ENCODE measurements at places on chromosomes 1 and 21. TPM values are rescaled to one million over a fixed set of nuclear protein-coding genes. Genes with fewer than 3 reads are reported as not detected.
A peak's percentile ranks its signal among the peaks of the same experiment; 100 is the strongest.

The CD48 gene
- 272 TPM for total RNA-seq

The NR5A2 gene
- not detected for total RNA-seq

The LCE1E gene
- not detected for total RNA-seq

DNA sequence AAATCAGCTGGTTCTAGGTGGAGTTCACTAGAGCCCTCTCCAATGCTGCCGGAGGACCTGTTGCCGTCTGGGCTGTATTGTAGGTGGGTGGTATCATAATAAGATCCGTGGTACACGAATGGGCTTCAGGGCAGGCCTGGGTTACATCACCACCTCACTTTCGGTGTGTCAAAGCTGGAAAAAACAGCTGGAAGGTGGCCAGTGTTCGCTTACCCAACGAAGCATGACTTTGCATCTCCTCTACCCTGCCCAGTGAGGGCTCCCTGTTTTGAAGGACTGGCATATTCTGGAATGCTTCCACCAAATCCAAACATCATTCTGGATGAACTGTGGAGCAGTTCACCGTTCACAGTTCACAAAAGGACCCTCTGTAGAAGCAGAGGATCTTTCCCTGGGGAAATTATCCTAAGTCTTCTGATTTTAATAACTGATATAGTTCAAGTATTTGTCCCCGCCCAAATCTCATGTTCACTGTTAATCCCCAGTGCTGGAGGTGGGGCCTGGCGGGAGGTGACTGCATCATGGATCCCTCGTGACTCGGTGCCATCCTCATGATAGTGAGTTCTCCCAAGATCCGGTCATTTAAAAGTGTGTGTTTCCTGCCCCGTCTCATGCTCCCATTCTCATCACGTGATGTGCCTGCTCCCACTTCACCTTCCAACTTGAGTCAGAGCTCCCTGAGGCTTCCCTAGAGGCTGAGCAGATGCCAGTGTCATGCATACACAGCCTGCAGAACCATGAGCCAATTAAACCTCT is 429.0 kb downstream of the KIF26B start:
- H3K27ac ChIP-seq, result no peak overlapping the region
- no peak overlapping the region for H3K4me3 ChIP-seq
- H3K36me3 ChIP-seq, result no peaks in the 10 kb centered on the region
- peaks cover 9% of the 10 kb centered on the region for H3K27me3 ChIP-seq

DNA sequence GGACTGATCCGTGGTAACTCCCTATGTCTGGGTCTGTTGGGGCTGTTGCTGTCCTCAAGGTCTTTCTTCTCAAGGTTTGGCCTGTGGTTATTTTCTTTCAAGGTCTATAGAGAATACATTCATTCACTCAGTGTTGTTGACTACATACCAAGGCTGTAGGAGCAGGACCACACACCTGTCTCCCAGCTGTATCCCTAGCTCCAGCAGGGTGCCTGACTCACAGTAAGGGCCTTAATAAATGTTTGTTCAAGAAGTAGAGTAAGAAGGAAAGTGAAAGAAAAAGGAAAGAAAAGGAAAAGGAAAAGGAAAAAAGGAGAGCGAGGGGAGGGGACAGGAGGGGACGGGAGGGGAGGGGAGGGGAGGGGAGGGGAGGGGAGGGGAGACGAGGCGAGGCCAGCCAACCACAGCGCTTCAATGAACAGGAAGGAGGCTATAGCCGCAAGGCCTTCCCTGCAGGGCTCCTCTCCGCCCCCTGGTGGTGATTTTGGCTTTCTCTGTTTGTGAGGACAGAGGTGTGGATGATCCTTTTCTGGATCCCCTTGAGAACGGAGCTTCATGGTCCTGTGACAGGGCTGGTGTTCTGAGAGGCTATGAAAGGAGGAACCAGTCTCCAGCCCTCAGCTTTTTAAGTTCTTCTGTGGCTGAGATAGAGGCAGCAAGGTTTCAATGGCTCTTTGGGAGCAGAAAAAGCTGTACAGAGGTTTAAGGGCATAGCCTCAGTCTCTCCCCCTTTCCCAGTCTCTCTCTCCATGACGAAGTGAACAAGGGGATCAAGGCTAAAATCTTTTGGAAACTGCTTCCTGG is 30.6 kb upstream of the LCE5A start:
- DNase-seq, result peak; percentile 32
- H3K27ac ChIP-seq, result no peak overlapping the region
- H3K4me3 ChIP-seq, result no peak overlapping the region
- peaks cover 14% of the 10 kb centered on the region for H3K4me1 ChIP-seq

- H3K4me1 ChIP-seq, result no peaks in the 10 kb centered on the region
- no peaks in the 10 kb centered on the region for H3K27me3 ChIP-seq
- no peak overlapping the region for H3K4me3 ChIP-seq
- no peak for DNase-seq
Observed at GRCh38 chr1:232990176-232991128, 40.0 kb downstream of the NTPCR start.
